Kidney epithelial cell (primary cell): ENCODE measurements at places on chromosomes 13 and 19. TPM values are rescaled to one million over a fixed set of nuclear protein-coding genes. Genes with fewer than 3 reads are reported as not detected.

Gene TLE2
- 9.4 and 23.3 TPM in 2 replicates for total RNA-seq

Gene COL5A3
- 0.79 and 1.3 TPM in 2 replicates for total RNA-seq

Gene PPAN
- 50.0 and 63.4 TPM in 2 replicates for total RNA-seq

Gene LRP3
- total RNA-seq, result 42.8 and 54.8 TPM in 2 replicates

Gene ERICH6B
- not detected in 2 replicates for total RNA-seq

Gene KLF1
- total RNA-seq, result not detected in 2 replicates

Gene PCDH9
- 0.34 and 0.75 TPM in 2 replicates for total RNA-seq

Gene KRTDAP
- not detected in 2 replicates for total RNA-seq

Gene ZNF99
- under 0.01 and 0.13 TPM in 2 replicates for total RNA-seq

Gene CCNE1
- 2.5 and 5.3 TPM in 2 replicates for total RNA-seq

Gene MYH14
- total RNA-seq, result 87.8 and 96.0 TPM in 2 replicates

Gene CLC
- not detected in 2 replicates for total RNA-seq

Gene LYPD3
- 0.33 and 0.62 TPM in 2 replicates for total RNA-seq

Gene OR10H3
- total RNA-seq, result not detected in 2 replicates

Gene TRIP10
- 31.2 and 35.2 TPM in 2 replicates for total RNA-seq

Gene PLK5
- not detected in 2 replicates for total RNA-seq

Gene ZNF560
- 0.33 and 0.55 TPM in 2 replicates for total RNA-seq

Gene PNMA8B
- 1.8 and 2.1 TPM in 2 replicates for total RNA-seq
